Karpas-422 (cell line): ENCODE measurements at places on chromosomes 6 and 20.

DNA sequence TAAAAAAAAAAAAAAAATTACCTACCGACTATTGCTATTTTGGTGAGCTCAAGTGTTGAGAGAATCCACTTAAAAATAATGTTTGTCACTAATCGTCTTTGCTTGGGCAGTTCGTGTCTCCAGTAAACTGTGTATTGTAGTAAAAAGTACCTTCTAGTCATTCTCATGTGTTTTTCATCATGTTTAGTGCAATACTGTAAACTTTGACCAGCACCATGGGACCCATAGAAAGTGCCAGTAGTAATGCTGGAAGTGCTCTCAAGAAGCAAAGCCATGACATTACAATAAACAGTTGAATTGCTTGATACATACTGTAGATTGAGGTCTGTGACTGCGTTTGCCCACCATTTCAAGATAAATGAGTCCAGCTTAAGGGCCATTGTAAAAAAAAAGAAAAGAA lies 395.2 kb downstream of the BCKDHB start:
- no peak for DNase-seq

DNA sequence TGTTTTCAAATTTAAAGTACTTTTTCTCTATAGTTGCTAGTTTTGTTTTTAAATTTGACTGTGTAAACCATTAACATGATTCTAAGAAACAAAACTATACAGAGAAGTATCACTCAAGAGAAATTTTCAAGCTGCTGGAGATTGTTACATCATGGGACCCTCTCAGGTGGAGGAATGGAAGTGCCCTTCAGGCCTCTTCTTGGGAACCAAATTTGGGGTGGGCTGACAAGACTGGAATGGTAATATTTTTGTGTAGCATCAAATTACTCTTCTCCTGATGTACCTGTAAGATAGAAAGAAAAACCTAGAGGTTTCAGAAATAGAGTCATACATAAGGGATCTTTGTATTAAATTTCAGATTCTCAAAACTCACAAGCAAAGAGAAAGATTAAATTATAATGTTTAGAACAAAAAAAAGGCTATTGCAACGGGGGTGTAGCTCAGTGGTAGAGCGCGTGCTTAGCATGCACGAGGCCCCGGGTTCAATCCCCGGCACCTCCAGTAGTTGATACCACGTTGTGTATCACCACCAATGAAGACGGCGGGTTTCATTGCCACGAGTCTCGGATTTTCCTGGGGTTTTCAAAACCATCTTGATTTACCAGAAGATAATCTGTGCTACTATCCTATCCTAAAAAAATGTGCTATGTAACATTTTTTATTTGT lies 193.7 kb downstream of the GPX5 start:
- peak; percentile 78 for DNase-seq

- no peak for DNase-seq
Measured at GRCh38 chr6:74181471-74181870, 485.5 kb downstream of the CD109 start.

- no peak for DNase-seq
Measured at GRCh38 chr20:48217190-48217589, 431.9 kb upstream of the SULF2 start.

- no peak for DNase-seq
Measured at GRCh38 chr6:1020837-1021236, 291.1 kb upstream of the FOXQ1 start.

DNA sequence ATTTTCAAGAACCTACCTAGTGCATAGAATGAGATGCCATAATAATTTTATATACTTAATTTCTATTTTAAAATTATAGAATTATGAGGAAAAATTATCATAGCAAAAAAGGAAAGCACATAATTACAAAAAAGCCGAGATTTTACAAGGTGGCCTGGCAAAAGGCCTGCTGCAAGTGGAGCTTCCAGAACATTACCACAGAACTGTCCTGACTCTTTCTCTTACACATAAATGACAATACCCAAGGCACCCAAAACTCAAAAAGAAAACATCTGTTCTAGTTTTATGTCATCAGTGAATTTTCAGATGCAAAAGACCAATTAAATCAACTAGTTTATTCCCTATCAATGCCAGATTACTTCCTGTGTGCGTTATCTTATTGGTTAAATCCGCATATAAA lies 74.2 kb downstream of the FILIP1 start:
- DNase-seq = no peak

- peak; percentile 88 for DNase-seq
Measured at GRCh38 chr20:46022411-46023147, 6.4 kb upstream of the SLC12A5 start.
